ENCODE measurements at places on chromosomes 5 and 9.

GRCh38 chr5:115342590-115343377 lies 46.3 kb upstream of the CCDC112 start:
- no peak for DNase-seq

DNA sequence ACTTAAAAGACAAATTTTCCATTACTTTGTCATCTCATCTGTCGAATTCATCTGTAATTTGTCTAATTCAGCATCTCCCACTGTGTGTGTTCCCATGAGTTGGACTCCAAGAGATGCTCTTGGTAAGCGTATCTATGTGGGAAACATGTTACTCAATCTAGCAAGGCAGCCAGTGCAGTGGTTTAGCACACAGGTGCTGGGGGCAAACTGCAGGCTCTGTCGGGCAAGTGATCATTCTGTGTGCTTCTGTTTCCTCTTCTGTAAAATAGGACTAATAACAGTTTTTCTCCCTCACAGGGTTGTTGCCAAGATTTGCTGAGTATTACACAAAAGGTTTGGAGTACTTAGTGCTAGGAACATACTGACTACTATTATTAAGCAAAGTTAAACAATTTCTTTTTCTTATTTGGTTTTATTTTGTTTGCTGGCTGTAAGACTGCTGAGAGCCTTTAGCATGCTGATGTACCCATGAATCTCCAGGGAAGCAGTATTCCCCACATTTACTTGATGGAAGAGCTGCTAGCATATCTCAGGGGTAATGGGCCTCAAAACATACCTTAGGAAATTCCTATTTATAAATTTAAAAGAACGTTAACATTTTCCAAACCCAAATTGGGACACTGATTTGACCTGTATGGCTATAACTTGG lies 709 bp upstream of the GAPT start:
- no peak for DNase-seq

GRCh38 chr5:78727786-78728761 lies 79.5 kb upstream of the LHFPL2 start:
- DNase-seq: no peak

- no peak for DNase-seq
Observed at GRCh38 chr9:92749071-92749933, 15.3 kb downstream of the BICD2 start.

GRCh38 chr5:143277536-143277935 lies 126.0 kb downstream of the NR3C1 start:
- no peak for DNase-seq

GRCh38 chr9:42386477-42386876 lies 203.0 kb downstream of the SPATA31A6 start:
- DNase-seq: no peak

- DNase-seq: no peak
Observed at GRCh38 chr9:91208837-91209236, 152.9 kb downstream of the AUH start.

DNA sequence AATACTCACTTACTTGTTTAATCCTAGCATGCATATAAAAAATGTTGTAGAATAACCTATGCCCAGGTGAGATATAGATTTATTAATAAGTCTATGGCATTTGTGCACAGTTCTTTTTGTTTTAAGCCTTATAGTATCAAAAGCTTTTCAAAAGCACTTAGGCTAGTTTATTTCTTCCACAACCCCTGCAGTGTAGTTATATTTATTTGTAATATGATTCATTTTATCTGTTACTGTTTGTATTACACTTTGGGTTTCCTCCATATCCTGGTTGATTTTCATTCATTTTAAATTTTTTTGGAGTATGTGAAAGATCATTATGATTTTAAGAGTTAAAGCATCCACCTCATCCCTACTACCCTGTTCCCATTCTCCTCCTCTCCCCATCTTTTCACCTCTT lies 18.8 kb upstream of the ARHGEF28 start:
- no peak for DNase-seq

- DNase-seq: no peak
Observed at GRCh38 chr5:82167372-82167935, 110.7 kb downstream of the RPS23 start.

DNA sequence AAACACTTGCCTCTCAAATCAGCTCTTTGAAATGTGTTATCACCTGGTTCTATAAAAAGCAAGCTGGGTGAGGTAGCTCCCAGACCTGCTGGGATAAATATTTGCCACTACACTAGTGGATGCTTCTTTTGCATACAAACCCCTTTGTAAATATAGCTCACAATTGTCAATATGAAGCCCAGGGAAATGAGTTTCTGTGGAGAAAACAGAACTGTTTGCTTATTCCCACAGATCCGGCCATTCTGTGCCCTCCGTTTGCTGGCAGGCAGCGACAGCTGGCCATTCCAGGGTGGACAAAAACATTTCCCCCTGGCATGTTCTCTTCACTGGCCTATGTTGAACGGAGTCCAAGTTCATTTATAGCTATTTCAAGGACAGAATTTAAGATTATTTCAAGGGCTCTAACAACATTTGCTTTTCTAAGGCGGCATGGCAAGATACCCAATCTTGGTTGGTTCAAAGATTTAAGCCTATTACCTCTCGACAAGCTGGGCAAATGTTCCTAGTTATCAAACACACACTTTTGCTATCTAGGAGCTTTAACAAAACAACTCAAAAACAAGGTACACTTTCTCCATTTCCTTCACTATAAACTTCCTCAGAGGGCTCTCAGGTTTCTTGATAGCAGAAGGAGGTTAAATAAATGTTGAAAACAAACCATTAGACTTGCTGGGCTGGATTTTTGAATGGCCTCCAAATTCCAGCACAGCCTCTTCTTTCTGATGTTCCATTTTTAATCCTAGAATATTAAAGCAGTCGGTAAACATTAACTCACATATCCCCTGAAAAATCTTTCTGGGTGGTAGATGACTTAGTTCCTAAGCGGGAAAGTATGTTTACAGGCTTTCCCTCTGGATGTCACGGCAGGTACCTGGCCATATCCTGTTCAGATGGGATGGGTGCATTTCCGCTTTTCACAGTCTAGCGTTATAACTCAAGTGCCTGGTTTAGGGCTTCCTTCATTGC lies 332.3 kb downstream of the PLK2 start:
- no peak for DNase-seq

GRCh38 chr5:56025151-56025885 lies 30.6 kb upstream of the IL6ST start:
- DNase-seq: no peak

Data from activated naive CD4-positive, alpha-beta T cell treated with anti-CD3 and anti-CD28 coated beads, Interleukin-2, amount 50 U/mL, for 16 hours (primary cell).